ENCODE measurements at places on chromosomes 11 and 22. TPM values are rescaled to one million over a fixed set of nuclear protein-coding genes. Genes with fewer than 3 reads are reported as not detected.

The OR8I2 gene
- not detected for total RNA-seq

GRCh38 chr22:25896592-25896991, 154.6 kb downstream of the MYO18B start:
- DNase-seq: no peak

- DNase-seq: peak; percentile 81
Measured at GRCh38 chr22:38924347-38924952, 33.0 kb upstream of the APOBEC3A start.

The GVQW3 gene
- 5.2 TPM for total RNA-seq

The OR52A1 gene
- not detected for total RNA-seq

GRCh38 chr22:48581205-48581766, 1246.4 kb downstream of the BRD1 start:
- no peak for DNase-seq

GRCh38 chr22:43922123-43922522, 1.5 kb upstream of the PNPLA3 start:
- no peak for DNase-seq
